Stimulated activated naive CD4-positive, alpha-beta T cell treated with Interleukin-2 at 50 U/mL for 16 hours (primary cell): ENCODE measurements at places on chromosomes 5 and 9.

DNA sequence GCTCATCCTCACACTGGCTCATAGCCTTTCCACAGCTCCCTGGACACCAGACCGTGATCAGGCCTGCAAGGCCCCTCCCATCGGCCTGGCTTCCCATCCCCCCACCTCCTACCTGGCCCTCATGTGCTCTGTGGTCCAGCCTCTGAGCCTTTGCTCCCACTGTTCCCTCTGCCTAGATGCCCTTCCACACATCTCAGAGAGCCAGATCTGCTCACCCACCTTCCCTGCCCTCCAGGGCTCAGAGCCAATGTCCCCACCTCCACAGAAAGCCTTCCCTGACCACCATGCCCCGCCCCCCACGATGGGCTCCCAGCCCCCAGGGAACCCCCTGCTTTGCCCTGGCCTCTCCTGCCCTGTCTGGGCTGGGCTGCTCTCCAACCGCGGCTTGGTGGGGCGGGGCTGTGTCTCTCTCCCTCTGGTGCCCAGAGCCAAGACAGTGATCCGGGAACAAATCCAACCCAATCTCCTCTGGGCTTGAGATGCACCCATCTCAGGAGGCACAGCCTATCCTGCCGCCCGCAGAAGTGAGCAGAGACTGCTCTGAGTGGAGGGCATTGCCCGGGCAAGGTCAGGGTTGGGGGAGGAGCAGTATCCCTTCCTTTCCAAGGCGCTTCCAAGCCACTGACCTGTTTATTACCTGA lies 1.6 kb downstream of the NINJ1 start:
- no peak for DNase-seq

DNA sequence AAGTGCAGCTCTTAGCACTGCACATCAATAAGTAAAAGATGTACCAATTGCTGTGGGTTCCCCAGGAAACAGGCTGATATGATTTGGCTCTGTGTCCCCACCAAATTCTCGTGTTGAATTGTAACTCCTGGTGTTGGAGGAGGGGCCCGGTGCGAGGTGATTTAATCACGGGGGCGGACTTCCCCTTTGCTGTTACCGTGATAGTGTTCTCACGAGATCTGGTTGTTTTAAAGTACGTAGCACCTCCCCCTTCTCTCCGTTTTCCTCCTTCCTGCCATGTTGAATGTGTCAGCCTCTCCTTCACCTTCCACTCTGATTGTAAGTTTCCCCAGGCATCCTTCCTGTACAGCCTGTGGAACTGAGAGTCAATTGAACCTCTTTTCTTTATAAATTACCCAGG lies 93.2 kb upstream of the ACTBL2 start:
- DNase-seq: no peak

GRCh38 chr5:157459715-157460599 lies at the start of gene NIPAL4:
NIPAL4 (plus strand) TSS chr5:157460213; CDS start chr5:157460321, 108 bp downstream.
- peak; percentile 33 for DNase-seq

GRCh38 chr9:3241290-3241689 lies 284.5 kb downstream of the RFX3 start:
- no peak for DNase-seq

DNA sequence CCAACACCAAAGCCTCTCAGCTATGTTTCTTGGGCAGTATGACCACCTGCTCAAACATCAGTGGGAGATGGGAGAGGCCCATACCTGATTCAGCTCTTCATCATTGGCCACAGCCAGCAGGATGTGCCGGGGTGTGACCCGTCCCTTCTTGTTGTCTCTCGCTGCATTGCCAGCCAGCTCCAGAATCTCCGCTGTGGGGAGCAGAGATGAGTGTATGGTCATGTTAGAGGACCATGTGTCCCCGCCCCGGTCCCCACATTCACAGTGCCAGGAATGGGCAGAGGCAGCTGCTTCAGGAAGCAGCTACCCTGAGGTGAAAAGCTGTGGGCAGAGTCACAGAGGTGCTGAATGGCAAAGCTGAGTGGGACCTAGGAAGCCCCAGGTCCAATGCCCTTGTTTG lies 29.1 kb downstream of the MACROH2A1 start:
- DNase-seq: no peak

DNA sequence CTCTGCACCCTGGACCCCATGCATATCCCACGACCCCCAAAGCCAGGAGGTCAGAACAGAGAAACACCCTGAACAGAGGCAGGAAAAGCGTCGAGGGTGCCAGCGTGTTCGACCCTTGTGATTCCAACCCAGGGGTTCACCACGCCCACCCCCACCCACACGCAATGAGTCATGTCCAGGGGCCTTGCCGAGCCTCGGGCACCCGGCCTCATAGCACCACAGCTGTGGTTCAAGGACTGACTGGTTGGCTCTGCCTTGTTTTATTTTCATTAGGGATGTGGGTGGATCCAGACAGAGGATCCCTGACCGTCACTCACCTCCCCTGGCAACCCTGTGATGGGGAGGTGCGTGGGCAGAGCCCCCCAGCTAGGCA lies 9.5 kb upstream of the QSOX2 start:
- peak; percentile 17 for DNase-seq

GRCh38 chr9:101449071-101449721 lies 13.6 kb upstream of the ALDOB start:
- DNase-seq: peak; percentile 4

GRCh38 chr5:68319706-68320412 lies 104.3 kb downstream of the PIK3R1 start:
- no peak for DNase-seq

GRCh38 chr5:175894271-175894670 lies 22.9 kb downstream of the CPLX2 start:
- DNase-seq: no peak

GRCh38 chr5:144333336-144333920 lies 162.8 kb downstream of the KCTD16 start:
- no peak for DNase-seq

DNA sequence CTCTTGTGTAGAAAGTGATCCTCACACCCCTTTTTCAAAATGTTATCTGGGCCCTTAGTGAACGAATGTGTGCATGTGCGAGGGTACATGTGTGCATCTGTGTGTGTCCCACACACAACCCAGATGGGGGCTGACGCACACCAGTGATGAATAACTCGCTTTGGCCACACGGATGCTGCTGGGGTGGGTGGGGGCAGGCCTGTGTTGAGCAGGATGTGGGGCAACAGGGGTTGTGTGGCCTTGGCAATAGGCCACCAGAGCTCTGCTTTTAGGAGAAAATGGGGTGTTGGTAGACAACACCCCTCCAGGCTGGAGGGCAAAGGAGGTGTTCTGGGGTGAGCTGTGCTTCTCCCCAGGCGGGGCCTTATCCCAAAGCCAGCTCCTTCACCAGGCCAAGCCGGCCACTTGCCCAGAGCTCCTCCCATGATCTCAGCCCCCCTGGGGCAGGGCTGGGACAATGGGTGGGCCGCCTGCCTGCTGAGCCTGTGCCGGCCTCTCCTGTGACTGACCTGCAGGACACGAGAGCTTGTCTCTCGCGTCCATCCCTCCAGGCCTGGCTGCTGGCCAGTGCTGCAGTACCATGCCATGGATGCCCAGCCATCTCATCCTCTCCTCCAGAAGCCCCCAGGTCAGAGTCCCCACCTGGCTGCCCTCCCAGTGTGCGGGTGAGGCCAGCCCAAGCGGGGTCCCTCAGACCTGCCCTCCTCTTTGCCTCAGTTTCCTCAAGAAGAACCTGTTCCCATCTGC lies 1.7 kb downstream of the DBN1 start:
- no peak for DNase-seq

DNA sequence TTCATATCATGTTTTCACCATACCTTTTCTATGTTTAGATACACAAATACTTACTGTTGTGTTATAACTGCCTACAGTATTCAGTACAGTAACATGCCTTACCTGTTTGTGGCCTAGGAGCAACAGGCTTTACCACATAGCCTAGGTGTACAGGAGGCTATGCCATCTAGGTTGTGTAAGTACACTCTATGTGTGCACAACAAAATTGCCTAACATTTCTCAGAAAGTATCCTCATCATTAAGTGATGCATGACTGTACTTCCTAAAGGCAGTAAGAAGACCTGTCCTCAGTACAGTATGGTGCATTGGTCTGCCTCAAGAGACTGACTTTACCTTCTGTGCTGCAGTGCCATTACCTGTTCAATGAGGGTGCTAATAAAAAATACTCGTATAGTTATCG lies 7.9 kb downstream of the TXN start:
- DNase-seq: no peak

- no peak for DNase-seq
Observed at GRCh38 chr9:72844440-72844768, 108.4 kb downstream of the ALDH1A1 start.

- DNase-seq: no peak
Observed at GRCh38 chr5:14980698-14981097, 109.1 kb upstream of the ANKH start.

GRCh38 chr9:100011062-100011681 lies 87.6 kb downstream of the ERP44 start:
- peak; percentile 1 for DNase-seq

DNA sequence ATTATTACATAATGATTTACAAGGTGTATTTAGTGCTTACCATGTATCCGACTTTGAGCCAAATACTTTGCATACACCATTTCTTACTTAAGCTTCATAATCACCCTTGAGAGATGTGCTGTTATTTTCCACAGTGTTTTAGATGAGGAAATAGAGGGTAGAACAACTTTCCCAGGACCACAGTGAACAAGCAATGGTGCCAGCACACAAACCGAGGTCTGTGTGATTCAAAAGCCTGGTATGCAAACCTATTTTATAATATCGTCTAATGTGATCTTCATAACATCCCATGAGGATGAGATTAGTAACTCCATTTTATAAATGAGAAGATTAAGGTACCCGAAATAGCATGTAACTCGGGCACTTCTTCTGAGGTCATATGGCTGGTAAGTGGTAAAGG lies 294.7 kb downstream of the NSG2 start:
- DNase-seq: no peak

- DNase-seq: peak; percentile 57
Observed at GRCh38 chr9:34986540-34987047, 3.0 kb upstream of the DNAJB5 start.

- DNase-seq: no peak
Observed at GRCh38 chr9:2096376-2096970, 81.3 kb downstream of the SMARCA2 start.
